ENCODE measurements at places on chromosomes 4 and X.

- no peak for DNase-seq
These were observed 1316.9 kb upstream of the TENM3 start for GRCh38 chr4:180926277-180926676.

DNA sequence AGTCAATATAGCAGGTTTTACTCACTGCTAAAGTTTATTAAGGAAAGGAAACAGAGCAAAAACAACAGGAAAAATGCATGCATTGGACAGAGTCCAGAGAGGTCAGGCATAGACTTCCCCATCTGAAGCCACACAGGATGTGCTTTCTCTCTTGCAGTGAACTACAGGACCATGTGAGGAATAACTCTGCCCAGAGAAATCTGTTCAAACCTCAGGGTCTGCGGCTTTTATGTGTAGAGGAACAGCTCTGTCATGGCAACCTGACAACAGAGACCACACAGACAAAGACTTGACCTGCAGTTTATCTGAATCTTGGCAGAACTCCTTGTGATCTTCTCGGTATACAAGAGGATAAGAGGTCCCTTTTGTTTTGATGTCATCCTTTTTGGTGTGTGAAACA lies 46.3 kb upstream of the LONRF3 start:
- DNase-seq = no peak

DNA sequence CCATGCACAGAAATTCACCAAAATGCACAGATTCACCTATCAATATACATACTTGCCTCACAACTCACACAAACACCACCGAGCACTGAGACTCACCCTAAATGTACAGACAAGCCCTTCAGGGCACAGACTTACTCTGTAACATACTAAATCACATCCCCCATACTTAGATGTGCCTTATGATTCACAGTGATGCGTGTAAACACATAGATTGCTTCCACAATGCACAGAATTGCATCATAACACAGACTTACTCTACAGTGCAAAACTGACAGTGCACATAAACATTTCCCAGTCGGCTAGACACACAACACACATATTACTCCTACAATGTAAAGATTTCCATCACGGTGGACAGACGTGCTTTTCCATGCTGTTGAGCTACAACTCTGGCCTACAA lies 6.2 kb downstream of the LINC00632 start:
- no peak for DNase-seq

GRCh38 chrX:132833373-132833772 lies 125.1 kb downstream of the HS6ST2 start:
- DNase-seq = no peak

- DNase-seq = no peak
These were observed 18.5 kb downstream of the LAP3 start for GRCh38 chr4:17595471-17596005.

GRCh38 chrX:141279476-141279875 lies 37.2 kb upstream of the SPANXC start:
- no peak for DNase-seq

DNA sequence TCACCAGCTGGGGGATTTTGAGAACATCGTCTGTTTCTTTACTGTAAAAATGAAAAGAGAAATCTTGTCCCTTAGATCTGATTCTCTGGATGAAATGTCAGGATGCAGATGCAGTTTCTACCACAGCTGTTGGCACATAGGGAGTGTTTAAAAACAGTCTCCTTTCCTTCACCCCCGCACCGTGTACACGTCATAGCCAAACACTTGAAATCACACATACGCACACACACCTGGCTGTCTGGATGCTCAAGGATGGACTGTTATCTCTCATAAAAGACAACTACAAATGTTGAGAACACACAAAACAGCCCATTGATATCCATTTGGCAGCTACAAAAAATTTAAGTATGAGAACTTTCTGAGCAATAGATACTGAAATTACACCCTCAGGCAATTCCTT lies 275.8 kb upstream of the CLNK start:
- DNase-seq = no peak

- no peak for DNase-seq
These were observed 11.0 kb downstream of the SSR4 start for GRCh38 chrX:153805436-153805835.

GRCh38 chr4:8871417-8872401 lies at the start of gene HMX1:
Gene HMX1, minus strand, starts transcription at chr4:8871839. Its CDS starts 225 bp downstream, at chr4:8871614.
- DNase-seq = no peak

- DNase-seq = no peak
These were observed 589.5 kb downstream of the BCOR start for GRCh38 chrX:39508300-39508692.

DNA sequence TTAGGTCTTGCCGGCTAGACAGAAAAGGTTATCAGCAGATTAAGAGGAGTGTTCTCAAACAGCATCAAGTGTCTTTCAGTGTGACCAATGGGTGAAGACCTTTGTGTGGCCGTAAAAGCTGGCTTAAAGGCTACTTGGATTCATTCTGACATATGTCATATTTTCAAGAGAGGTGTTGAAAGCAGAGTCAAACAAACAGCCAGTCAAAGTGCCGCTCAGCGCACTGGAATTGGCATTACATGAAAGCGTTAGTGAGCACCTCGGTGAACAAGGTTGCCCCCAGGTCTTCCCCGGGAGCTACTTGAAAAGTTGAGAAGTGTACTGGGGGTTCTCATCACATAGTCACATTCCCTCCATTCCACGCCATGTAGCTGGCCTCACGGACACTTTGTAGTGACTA lies 148.9 kb downstream of the SOX3 start:
- no peak for DNase-seq

- no peak for DNase-seq
These were observed at the start of gene PDGFC for GRCh38 chr4:156971676-156972378. Gene PDGFC, minus strand, starts transcription at chr4:156971799. Its CDS starts 896 bp downstream, at chr4:156970903.

DNA sequence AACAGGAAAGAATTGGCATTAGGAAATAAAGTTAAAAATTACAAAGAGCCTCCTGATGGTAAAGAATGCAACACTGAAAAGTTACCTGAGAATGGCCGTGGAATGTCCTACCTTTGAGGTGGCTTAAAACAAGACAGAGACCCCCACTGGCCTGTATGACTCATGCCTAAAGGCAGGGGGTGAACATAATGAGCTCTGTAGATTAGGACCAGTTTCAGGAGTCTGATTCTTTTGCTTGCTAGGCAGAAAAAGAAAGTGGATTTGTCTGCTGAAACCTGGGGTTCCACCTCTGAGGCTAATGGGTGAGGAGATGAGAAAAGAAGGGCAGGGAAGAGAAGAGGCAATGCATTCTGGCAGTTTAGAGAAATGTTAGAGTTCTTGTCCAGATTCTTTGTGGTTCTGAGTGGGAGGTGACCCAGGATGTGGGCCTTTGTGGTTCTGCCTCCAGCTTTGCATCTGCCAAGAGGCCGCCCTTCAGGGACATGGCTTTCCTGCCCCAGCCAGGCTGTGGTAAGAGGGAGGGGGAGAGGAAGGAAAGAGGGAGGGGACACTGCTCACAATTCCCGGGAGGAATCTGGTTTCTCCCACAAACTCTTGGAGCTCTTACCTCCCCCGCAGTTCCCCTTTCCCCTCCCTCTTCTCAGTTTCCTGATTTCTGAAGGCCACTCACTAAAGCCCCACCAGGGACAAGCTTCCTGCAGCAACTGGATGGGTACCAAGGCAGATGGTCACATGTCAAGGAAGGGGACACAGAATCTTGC lies 109.6 kb downstream of the EFNB1 start:
- DNase-seq = no peak

GRCh38 chr4:25813448-25814106 lies 49.2 kb downstream of the SEL1L3 start:
- no peak for DNase-seq

DNA sequence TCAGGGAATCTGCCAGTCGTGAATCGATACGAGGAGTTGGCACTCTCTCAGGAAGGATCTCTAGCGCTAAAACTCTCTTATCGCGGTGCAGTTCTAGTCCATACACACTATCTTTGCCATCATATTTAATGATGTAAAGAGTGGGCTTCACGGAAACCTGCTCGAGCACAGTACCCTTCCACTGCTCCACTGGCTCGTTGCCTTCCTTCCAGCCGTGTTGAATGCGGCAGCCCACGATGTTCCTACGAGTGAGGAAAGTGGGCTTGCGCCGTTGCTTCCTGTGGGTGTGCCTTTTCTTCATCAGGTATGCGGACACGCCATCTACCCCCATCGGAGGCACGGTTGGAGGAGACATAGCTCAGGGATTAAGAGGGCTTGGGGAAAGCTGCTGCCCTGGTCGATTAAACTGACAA lies 661 bp downstream of the SPIN4 start:
- no peak for DNase-seq

- DNase-seq = no peak
These were observed 101.9 kb downstream of the EFNB1 start for GRCh38 chrX:68930542-68931317.

DNA sequence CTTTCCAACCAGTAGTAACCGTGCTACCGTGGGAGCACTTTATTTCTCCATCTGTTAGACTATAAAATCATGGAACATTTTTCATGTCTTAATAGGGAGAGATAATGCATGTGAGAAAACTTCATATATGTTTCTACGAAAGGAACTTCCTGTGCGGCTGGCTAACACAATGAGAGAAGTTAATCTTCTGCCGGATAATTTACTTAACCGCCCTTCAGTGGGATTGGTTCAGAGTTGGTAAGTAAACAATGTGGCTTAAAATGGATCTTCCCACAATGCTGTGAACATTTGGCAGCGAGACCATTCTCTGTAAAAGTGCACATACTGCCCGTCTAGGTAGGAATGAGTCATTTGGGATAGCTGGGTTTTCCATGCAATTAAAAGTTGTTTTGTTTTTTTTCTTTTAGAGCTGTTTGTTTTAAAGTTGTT lies 29.6 kb downstream of the PDK3 start:
- no peak for DNase-seq

GRCh38 chr4:8580321-8581093 lies at the start of gene GPR78:
Gene GPR78, plus strand, starts transcription at chr4:8580392. Its CDS starts 591 bp downstream, at chr4:8580983.
- DNase-seq = no peak

GRCh38 chr4:138565576-138565975 lies 323.4 kb upstream of the SLC7A11 start:
- no peak for DNase-seq

DNA sequence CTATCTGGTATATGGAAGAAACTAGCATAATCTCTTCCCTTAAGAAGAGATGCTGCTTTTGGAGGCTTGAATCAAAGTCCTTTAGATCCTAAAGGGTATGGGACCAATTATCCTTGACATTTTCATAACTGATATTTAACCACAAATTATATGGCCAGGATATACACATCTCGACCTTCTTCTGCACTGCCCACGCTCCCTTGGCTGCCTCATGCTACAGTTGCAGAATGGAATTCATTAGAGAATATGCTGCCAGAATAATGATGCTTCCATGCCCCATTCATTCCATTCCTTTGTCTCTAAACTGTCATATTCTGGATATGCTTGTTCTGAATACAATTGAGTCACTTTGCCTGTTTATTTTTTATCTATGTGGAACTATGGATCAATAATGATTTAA lies 157.1 kb upstream of the PACRGL start:
- no peak for DNase-seq

- DNase-seq = no peak
These were observed 12.6 kb downstream of the ADD1 start for GRCh38 chr4:2856266-2856665.

DNA sequence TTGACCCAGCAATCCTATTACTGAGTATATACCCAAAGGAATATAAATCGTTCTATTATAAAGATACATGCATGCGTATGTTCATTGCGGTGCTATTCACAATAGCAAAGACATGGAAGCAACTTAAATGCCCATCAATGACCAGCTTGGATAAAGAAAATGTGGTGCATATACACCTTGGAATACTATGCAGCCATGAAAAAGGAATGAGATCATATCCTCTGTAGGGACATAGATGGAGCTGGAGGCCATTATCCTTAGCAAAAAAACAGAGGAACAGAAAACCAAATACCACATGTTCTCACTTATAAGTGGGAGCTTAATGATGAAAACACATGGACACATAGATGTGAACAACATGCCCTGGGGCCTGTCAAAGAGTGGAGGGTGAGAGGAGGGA lies 124.1 kb upstream of the AFF2 start:
- DNase-seq = no peak

DNA sequence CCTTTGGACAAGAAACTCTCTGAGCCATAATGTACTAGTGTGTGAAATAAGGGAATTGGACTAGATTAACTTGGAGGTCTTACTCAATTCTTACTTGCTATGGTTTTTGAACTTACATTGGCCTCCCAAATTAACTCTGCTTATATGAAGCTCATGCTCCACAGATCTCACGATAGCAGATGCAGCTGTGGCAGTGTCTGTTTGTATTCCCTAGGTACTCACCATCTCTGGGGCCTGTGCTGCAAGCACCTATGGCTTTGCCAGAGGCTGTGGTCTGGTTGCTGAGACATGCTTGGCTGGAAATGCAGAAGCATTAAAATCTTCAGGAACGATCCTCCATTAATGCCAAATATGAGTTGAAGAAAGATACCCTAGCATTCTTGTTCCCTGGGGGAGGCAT lies 112.8 kb downstream of the MSL3 start:
- DNase-seq = no peak

GRCh38 chr4:81491943-81492342 lies 20.2 kb upstream of the RASGEF1B start:
- DNase-seq = no peak

- DNase-seq = no peak
These were observed 61.1 kb upstream of the C1QTNF7 start for GRCh38 chr4:15366721-15367120.

GRCh38 chr4:52032005-52032404 lies 6.1 kb downstream of the SGCB start:
- DNase-seq = no peak

- DNase-seq = no peak
These were observed 93.8 kb upstream of the HELT start for GRCh38 chr4:184924516-184924915.

DNA sequence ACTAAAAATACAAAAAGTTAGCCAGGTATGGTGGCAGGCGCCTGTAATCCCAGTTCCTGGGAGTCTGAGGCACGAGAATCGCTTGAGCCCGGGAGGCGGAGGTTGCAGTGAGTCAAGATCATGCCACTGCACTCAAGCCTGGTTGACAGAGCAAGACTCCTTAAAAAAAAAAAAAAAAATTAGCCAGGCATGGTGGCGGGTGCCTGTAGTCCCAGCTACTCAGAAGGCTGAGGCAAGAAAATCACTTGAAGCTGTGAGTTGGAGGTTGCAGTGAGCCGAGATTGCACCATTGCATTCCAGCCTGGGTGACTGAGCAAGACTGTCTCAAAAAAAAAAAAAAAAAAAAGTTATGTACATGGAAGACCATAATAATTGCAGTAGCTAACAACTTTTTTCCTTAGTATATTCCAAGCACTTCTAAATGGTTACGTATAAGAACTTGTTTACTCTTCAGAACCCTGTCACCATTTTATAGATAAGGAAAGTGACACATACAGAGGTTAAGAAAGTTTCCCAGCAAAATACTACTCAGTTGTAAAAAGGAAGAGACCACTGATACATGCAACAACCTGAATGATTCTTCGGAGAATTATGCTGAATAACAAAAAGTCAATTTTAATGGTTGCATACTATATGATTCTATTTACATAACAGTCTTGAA lies 24.5 kb downstream of the RUFY3 start:
- no peak for DNase-seq
